Umbilical cord (tissue), 2 donors: ENCODE measurements at places on chromosomes 12 and 14. TPM values are rescaled to one million over a fixed set of nuclear protein-coding genes. Genes with fewer than 3 reads are reported as not detected.

DNA sequence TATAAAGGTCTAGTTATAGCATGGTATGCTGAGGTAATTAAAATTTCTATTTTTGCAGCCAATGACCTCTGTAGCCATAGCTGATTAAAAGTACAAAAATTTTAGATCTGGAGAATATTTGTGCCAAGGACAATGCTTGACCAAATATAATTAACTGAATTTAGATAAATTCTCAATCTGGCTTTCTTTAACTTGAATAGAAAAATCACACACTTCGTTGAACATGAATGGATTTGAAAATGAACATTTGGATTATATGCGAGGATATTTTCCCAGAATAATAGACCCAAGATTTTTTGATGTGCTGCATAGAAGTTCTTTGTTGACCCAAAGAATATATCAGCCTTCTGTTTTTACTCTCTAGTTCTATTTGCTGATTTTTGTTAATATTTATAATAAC, 38.4 kb upstream of the G2E3 start:
- no peak for DNase-seq

GRCh38 chr14:92610849-92611271, 97.3 kb downstream of the RIN3 start:
- DNase-seq = no peak

DNA sequence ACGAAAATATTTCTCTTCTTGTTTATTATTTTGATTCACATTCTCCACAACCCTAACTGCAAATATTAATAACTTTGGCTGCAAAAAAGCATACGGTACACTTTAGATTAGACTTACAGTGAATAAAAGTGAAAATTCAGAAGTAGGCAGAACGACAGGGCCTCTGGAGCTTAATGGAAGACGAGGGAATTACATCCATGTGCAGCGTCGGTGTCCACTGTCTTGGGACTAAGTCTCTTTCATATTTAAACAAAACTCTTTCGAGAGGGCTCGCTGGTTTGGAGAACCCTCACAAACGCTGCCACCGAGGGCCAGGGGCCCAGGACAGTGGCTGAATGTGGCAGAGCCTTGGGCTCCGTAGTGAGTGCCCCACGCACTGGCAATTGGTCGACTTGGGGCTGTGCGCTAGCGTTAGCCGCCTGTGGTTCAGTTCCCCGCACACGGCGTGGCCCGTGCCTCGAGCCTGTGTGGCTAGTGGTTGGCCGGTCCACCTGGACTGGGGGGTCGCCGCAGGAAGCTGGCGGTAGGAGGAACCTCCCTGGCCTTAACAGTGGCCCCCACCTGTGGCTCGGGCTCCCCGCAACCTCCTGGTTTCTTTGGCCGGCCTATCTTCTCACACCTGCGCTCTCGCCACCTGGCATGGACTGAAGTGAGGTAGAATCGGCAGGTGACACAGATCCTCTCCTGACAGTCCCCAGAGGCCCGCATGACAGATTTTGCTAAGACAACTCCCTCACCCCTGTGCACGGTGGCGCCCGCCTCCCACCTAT, 739 bp upstream of the PAX9 start:
- DNase-seq = no peak

GRCh38 chr14:94689218-94689984, 77.2 kb downstream of the SERPINA3 start:
- peak; percentile 74 for DNase-seq

- DNase-seq = no peak
These were observed 2.5 kb downstream of the TAMALIN start for GRCh38 chr12:52009081-52009751.

DNA sequence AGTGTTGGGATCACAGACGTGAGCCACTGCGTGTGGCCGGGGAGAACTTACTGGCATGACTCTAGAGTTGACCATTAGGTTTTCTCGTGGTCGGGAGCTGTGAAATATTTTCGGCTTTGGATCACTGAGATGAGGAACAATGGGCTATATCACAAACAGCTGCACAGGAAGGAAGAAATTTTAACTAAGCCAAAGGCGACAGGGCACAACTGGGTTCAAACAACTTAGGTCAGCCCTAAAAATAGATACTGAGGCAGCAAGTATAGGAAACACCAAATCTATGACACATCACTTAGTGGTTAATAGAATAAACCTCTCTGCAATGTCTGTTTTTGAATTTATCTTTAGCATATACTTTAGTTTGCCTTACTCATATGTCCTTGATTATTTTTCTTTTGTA, 162.9 kb downstream of the LRIG3 start:
- no peak for DNase-seq

Gene HEBP1
- total RNA-seq = 10.4 TPM

Gene DGKA
- 37.8 TPM for total RNA-seq

Gene LRCOL1
- not detected for total RNA-seq
